Heart left ventricle (tissue), 16 donors: ENCODE measurements at places on chromosomes 12 and 14.

- no peaks in the 10 kb centered on the region for H3K36me3 ChIP-seq
- H3K27me3 ChIP-seq: peaks cover 6% of the 10 kb centered on the region
- H3K4me3 ChIP-seq: no peak overlapping the region
- H3K27ac ChIP-seq: no peak overlapping the region
- no peaks in the 10 kb centered on the region for H3K4me1 ChIP-seq
Measured at GRCh38 chr14:25136811-25137210, 86.9 kb upstream of the STXBP6 start.

DNA sequence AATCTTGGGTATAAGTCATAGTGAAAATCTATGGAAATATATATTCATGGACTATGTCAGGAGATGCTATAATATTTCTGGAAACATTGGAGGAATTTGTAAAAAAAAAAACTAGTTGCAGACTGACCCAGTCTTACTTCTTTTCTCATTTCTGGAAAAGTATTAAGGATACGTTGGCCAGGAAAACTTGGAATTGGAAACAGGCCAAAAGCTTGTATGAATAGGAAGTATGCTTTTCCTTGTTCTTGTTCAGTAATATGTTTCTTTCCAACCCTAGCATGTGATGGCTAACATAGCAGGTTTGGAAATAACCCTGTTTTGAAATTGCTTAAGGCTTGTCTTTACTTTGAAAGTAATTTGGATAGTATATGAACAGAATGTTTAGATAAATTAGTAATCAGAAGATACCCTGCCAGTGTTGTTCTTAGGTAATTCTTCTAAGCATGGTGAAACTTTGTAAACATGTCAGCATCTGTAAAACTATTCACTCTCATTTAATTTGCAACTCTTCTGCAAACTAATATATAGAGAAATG is 316.2 kb downstream of the NPAS3 start:
- H3K4me3 ChIP-seq: no peak overlapping the region
- no peak for DNase-seq
- no peaks in the 10 kb centered on the region for H3K4me1 ChIP-seq
- no peak overlapping the region for H3K27ac ChIP-seq
- no peaks in the 10 kb centered on the region for H3K36me3 ChIP-seq

DNA sequence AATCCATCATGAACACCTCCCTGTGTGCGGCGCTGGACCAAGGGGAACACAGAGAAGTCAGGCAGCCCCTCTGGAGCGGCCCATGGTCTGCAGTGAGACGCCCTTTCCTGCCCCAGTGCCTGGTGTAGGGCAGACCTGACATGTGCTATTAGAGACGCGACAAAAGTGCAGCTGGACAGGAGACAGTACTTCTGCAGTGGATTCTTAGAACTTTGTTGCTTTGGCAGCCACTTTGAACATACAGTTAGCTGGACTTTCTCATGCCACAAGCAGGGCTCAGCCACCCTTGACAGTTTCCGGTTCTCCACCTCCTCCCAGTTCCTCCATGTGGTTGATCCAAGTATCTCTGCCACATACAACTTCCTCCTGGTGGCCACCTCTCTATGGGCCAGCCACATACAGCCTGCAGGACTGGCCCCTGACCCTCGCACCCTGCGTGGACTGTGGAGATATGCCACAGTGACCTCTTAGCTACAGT is 45.9 kb downstream of the LGMN start:
- H3K4me3 ChIP-seq: no peak overlapping the region
- no peak for DNase-seq
- H3K4me1 ChIP-seq: no peaks in the 10 kb centered on the region

GRCh38 chr14:65228436-65228835 is 126.1 kb upstream of the MAX start:
- no peak for DNase-seq
- no peaks in the 10 kb centered on the region for H3K36me3 ChIP-seq
- H3K27me3 ChIP-seq: no peaks in the 10 kb centered on the region
- no peak overlapping the region for H3K4me3 ChIP-seq
- H3K27ac ChIP-seq: peak overlapping the region; percentile 85

- no peaks in the 10 kb centered on the region for H3K36me3 ChIP-seq
- no peak overlapping the region for H3K27ac ChIP-seq
- H3K4me3 ChIP-seq: no peak overlapping the region
- no peaks in the 10 kb centered on the region for H3K27me3 ChIP-seq
- no peaks in the 10 kb centered on the region for H3K4me1 ChIP-seq
- DNase-seq: no peak
Measured at GRCh38 chr14:76591266-76591665, 170.0 kb upstream of the VASH1 start.

- DNase-seq: no peak
- H3K36me3 ChIP-seq: no peaks in the 10 kb centered on the region
- no peak overlapping the region for H3K4me3 ChIP-seq
- no peaks in the 10 kb centered on the region for H3K4me1 ChIP-seq
- no peaks in the 10 kb centered on the region for H3K27me3 ChIP-seq
Measured at GRCh38 chr12:87323369-87323768, 705.8 kb downstream of the C12orf50 start.

DNA sequence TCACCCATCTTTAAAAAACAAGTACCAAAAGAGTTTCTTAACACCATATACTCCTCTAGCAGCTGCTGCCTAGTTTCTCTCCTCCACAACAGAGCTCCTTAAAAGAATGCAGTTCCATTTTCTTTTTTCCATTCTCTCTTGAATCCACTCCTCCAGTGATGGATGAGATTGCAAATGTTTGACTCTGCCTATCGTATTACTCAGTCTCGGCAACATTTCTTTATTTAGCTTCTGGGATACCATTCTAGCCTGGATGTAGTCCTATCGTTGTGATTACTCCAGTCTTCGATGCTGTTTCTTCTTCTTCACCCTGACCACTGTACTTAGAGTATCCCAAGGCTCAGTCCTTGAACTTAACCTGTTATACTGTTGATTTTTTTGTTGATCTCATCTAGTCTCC is 30.8 kb downstream of the CAND1 start:
- H3K4me3 ChIP-seq: no peak overlapping the region
- DNase-seq: no peak
- H3K27me3 ChIP-seq: no peaks in the 10 kb centered on the region
